ENCODE measurements at places on chromosomes 1 and 21.

DNA sequence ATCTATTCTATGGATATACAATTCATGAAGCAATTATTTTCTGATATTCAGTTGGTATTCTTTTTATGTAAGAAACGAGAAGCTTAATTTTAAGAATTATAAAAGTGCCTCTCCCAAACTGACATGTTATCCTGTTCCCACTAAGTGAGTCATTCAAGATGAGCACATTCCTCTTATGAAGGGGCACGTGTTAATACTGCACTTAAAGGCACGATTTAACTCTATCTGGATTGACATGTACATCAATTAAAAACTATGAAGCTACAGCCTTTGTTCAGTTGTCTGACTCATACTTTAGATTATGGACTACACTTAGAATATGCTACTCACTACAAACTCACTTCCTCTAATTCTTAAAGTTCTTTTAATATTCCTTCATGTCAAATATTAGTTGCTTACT is 111.6 kb downstream of the CYYR1 start:
- DNase-seq: no peak

GRCh38 chr1:154391086-154391770 is 13.9 kb upstream of the IL6R start:
- DNase-seq: no peak

- no peak for DNase-seq
These were observed 71.0 kb downstream of the ACTL8 start for GRCh38 chr1:17826165-17826488.

DNA sequence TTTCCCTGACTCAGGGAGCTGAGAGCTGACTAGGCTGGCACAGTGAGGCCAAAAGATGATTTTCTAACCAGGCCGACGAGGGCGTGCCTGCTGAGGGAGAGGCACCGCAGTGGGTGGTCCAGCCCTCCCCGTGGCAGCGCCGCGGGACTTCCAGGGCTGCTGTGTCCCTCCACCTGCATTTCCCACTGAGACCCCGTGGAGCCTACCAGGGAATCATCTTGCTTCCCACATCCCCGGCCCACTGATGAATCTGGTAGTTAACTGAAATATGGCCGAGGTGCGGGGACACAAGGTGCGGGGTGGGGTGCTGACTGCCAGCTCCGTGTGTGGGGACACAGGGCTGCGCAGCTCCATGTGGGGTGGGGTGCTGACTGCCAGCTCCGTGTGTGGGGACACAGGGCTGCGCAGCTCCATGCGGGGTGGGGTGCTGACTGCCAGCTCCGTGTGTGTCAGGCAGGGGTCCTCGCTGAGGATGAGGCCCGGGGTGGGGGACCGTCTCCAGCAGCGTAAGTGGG is 10.4 kb downstream of the WRAP73 start:
- DNase-seq: no peak

DNA sequence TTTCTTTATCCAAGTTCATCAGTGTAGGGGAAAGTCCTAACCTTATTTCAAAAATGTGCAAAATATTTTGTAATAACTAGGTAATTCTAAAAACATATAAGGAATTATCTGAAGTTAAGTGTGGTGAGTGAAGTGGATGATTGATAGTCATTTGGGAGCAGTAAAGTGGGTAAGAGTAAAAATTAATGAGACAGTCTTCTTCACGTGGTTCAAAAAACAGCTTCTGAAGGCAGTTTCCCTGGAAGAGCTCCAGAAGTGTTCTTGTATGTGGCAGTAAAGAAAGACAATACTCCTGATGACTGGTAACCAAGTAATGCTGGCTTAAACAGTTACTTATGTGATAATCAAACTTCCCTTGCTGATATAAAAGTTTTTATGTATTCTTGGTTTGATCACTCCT is 50.3 kb downstream of the LEPR start:
- no peak for DNase-seq

DNA sequence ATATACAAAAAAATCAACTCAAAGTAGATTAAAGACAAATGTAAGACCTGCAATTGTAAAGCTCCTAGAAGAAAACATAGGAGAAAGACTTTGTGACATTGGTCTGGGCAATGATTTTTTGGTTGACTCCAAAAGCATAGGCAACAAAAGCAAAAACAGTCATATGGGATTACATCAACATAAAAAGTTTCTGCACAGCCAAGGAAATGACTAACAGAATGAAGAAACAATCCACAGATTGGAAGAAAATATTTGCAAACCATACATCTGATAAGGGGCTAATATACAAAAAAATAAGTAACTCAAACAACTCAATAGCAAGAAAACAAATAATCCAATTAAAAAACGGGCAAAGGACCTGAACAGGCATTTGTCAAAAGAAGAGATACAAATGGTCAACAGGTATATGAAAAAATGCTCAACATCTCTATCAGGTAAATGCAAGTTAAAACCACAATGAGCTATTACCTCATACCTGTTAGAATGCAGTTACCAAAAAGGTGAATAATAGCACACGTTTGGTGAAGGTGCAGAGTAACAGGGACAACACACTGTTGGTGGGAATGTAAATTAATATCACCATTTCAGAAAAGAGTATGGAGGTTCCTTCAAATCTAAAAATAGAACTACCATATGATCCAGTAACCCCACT is 173.7 kb upstream of the COA6 start:
- DNase-seq: no peak

GRCh38 chr1:169809370-169810095 is 14.8 kb upstream of the METTL18 start:
- no peak for DNase-seq

- DNase-seq: no peak
These were observed 19.0 kb downstream of the MEF2D start for GRCh38 chr1:156481527-156481926.

GRCh38 chr21:37622755-37623154 is 256.2 kb downstream of the DYRK1A start:
- DNase-seq: no peak

- DNase-seq: no peak
These were observed 43.1 kb downstream of the SKI start for GRCh38 chr1:2271211-2271721.

- no peak for DNase-seq
These were observed 58.8 kb upstream of the CLDN14 start for GRCh38 chr21:36538761-36539160.

- DNase-seq: no peak
These were observed 36.4 kb downstream of the OLFML2B start for GRCh38 chr1:161987303-161987702.

GRCh38 chr21:40146216-40146837 is 279.1 kb downstream of the PCP4 start:
- DNase-seq: no peak

GRCh38 chr1:9093091-9093490 is 23.7 kb upstream of the SLC2A5 start:
- DNase-seq: no peak

DNA sequence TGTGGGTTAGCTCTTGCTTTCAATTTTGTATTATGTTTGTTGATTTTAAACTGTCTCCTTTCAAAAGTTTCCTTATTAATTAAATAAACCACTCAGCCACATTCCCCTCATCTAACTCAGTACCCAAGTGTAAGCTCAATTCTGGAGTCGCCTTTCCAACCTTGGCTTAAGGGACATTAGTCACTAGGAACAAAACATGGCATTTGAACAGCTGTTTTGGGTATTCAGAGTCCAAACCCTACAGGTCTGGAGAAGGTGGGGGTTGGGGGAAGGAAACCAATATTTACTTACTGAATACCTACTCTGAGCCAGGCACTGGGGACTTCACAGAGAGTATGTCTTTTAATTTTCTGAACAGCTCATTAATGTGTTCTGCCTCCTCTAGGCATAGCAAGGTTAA is 117.2 kb upstream of the JUN start:
- DNase-seq: no peak

GRCh38 chr1:98399218-98399617 is 262.3 kb upstream of the SNX7 start:
- DNase-seq: no peak

DNA sequence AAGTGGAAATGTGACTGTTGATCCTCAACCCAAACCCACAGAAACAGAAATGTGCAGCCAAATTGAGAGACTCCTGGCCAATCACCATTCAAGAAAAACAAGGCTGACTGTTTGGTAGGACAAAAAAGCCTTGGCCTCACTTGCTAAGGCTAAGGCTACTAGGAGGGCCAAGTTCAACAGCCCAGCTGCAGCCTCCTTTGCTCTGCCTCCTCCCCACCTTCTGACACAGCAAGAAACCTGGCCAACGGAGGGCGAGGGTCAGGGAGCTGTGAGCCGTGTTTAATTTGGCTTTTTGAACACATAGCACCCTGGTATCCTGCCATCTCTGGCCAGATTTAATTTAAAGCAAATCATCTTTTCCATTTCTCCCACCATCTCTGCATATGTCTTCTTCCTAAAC is 165.8 kb upstream of the RAB4A start:
- DNase-seq: no peak

DNA sequence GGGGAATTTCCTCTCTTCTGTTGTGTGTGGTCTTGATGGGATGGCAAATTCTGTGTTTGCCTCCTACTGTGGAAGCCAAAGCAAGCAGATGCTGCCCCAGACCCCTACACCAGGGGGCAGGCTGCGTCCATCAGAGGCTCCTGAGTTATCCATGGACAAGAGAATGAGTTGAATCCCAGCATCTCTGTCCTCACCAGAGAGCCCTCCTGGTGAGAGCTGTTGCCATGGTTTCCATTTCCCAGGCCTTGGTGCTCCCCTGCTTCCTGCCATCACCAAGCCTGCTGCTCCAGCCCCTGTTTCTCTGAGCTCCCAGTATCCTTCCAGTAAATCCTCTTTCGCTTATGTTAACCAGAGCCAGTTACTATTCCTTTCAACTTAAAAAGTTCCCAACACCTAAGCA is 20.4 kb upstream of the GNG12 start:
- DNase-seq: no peak

DNA sequence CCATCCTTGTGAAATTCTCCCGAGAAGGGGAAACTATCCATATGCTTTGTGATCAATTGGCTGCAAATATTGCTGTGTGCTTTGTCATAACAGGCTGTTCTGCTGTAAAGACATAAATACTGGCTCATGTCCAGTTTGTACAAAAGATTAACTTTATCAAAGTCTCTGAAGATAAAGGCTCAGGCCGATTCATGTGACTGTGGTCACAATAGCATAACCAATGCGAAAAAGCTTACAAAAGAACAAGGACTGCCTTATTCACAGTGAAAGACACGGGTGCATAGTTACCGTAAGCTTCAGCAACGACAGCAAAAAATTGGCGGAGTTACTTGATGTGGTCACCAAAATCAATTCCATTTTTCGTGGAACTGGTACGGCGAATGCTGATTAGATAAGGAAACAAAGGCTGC is 173.6 kb upstream of the CHRM3 start:
- no peak for DNase-seq

DNA sequence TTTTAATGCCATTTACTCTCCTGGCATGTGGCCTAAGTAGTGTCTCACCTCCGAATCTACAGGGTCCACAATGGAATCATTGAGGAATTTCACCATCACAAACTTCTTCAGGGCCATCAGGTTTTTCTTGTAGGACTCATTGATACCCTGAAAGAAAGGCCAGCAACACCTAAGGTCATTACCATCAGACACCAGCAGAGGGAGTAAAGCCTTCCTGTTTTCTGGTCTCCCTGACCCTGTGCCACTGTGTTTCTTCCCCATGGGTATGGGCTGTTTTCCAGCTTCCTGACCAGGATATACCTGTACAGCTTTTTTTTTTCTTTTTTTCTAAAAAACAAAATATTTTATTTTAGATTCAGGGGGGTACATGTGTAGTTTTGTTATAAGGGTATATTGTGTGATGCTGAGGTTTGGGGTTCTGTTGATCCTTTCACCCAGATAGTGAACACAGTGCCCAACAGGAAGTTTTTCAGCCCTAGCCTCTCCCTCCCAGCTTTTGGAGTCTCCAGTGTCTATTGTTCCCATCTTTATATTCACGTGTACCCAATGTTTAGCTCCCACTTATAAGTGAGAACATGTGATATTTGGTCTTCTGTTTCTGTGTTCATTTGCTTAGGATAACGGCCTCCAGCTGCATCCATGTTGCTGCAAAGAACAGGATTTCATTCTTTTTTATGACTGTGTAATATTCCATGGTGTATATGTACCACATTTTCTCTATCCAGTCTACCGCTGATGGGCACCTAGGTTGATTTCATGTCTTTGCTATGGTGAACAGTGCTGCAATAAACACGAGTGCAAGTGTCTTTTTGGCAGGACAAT is 18.3 kb downstream of the PPT1 start:
- no peak for DNase-seq

All from Panc1 (cell line).